ENCODE measurements at places on chromosomes 4 and X. TPM values are rescaled to one million over a fixed set of nuclear protein-coding genes. Genes with fewer than 3 reads are reported as not detected.

The NSG1 gene
- polyA plus RNA-seq, result not detected

The PNMA6A gene
- polyA plus RNA-seq, result 4.9 TPM

The ACSL4 gene
- polyA plus RNA-seq, result 19.6 TPM

The CTAG2 gene
- polyA plus RNA-seq, result 54.7 TPM

The GAB1 gene
- polyA plus RNA-seq, result 2.9 TPM

The UGT2A1 gene
- polyA plus RNA-seq, result not detected

The ZNF330 gene
- polyA plus RNA-seq, result 76.2 TPM

The ARR3 gene
- polyA plus RNA-seq, result not detected

The APLN gene
- not detected for polyA plus RNA-seq

The SULT1B1 gene
- polyA plus RNA-seq, result not detected

The GPC4 gene
- polyA plus RNA-seq, result not detected

The FAM53A gene
- 1.4 TPM for polyA plus RNA-seq

The NDP gene
- polyA plus RNA-seq, result not detected

The SLC10A3 gene
- 33.4 TPM for polyA plus RNA-seq

The APELA gene
- polyA plus RNA-seq, result not detected

The PFKFB1 gene
- polyA plus RNA-seq, result 0.08 TPM

The NEXMIF gene
- not detected for polyA plus RNA-seq

The GNL3L gene
- 29.2 TPM for polyA plus RNA-seq

The ZFP92 gene
- 1.3 TPM for polyA plus RNA-seq
